ENCODE measurements at places on chromosomes 5 and 9.

DNA sequence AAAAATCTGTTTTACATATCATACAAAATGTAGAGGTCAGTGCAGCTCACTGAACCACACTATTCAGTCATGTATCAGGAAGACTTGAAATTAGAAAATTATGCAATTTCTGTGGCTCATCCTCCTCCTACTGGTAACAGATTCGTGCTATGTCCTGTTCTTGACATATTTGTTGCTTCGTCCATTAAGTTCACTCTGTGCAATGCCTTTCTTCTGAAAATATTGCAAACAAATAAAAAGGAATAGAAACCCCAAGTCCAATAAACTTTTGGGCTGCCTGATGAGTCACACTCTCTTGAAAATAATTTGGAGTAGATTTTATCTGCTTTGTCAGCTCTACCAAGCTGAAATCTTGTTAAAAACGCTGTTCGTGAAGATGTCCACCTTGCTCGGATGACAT is 391.2 kb downstream of the RAB3C start:
- no peak for DNase-seq

DNA sequence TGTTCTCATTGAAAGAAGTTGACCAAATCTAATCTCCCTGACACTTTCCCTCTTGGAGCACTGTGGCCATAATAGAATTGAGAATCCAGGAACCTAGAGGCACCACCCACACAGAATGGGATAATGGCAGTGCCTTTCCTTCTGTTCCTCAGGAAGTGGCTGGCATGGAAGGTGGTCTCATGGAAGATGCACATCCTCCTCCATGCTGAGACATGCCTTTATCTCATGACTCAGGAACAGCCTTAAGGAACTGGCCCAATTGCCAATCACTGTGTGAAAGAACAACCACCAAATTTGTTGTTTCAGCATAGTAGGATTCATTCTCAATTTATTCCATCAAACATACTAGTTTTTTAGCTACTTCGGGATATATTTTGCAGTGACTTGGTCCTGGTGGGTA is 137.5 kb upstream of the RASGRF2 start:
- no peak for DNase-seq

DNA sequence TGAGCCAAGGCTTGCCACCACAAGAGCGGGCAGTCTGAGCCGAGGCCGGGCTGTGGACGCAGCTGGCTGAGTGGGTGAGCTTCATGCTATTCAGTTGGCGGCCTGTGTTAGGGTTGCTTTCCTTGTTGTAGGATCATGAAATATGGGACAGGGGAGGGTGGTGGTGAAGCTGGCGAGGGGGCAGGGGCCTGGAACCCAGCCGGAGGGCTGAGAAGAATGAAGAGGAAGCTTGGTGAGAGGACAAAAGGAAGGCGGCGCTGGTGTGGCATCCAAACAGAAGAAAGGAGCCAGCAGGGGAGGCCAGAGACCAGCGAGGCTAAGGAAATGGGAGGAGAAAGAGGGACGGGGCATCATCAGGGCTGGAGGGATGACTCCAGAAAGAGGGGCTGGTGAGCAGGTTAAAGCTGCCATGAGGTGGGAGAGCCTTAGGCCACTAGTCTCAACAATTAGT is 18.3 kb downstream of the RALGPS1 start:
- DNase-seq = no peak

DNA sequence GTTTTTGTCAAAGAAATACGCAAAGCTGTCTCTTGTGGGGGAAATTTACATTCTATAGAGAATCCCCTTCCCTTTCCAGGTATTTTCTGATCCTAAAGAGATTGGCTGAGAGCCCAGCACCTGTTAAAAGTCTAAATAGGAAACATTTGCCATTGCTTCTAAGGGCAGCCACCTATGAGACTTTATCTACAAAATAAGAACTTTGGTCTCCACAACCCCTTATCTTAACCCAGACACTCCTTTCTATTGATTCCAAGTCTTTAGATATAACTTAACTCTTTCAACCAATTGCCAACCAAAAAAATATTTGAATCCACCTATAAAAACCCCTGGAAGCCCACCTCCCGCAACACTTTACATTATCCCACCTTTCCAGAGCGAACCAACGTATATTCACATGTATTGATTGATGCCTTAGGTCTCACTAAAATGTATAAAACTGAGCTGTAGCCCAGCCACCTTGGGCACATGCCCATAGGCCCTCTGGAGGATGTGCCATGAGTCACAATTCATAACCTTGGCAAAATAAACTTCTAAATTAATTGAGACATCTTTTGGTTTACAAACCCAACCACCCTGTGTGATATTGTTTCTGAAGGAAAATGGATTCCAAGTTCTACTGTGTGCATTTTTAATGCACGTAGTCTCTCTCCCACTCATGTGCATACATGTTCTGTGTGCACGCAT is 211.4 kb downstream of the GAS1 start:
- no peak for DNase-seq

DNA sequence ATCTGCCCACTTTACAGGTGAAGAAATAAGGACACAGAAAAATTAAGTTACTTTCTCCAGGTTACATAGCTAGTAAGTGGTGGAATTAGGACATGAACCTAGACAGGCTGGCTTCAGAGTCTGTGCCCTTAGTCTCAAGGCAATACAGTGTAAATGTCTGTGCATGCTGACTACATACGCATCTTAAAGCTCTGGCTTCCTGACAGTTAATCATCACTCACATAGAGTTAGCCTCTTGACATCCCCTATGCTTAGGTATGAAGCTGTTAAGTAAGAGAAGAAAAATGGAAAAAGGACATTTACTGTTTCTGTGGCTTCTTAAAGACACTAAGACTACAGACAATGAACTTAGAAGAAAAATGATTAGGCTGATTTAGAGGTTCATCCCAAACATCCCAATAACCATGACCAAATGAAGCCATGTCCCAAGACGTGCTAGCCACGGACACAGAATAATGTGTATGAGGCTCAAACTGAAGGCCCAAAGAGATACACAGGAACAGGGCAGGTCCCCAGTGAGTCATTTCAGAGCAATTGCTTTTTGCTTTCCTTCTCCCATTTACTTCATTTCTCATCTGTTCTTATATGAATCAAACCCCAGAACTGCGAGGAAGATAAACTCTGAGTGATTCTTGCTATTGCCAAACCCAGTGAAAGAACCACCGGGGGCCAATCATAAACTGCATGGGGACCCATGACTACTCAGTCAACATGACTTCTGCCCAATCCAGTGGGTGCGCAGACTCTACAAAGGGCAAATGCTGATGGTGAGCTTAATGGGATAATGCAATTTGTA is 100.0 kb upstream of the IFNK start:
- no peak for DNase-seq

- DNase-seq = no peak
Observed at GRCh38 chr9:72618811-72619210, 97.4 kb downstream of the TMC1 start.

GRCh38 chr9:89886281-89886700 is 281.5 kb downstream of the GADD45G start:
- DNase-seq = no peak

GRCh38 chr5:163362840-163363371 is 74.5 kb upstream of the CCNG1 start:
- no peak for DNase-seq

DNA sequence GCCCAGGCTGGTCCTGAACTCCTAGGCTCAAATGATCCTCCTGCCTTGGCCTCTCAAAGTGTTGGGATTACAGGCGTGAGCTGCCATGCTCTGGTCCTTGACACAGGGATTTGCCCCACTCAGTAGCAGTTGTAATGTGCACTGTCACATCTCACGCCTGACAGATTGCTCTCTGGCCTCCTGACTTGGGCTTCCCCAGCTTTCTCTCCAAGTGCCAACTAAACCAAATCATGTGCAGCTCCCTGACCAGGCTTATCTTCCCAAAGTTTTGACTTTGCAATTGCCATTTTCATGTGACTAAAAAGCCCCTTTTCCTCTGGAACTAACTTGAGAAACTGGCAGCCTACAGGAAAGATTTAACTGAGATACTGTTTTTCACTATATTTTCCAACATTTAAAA is 10.7 kb downstream of the RPL26L1 start:
- DNase-seq = no peak

DNA sequence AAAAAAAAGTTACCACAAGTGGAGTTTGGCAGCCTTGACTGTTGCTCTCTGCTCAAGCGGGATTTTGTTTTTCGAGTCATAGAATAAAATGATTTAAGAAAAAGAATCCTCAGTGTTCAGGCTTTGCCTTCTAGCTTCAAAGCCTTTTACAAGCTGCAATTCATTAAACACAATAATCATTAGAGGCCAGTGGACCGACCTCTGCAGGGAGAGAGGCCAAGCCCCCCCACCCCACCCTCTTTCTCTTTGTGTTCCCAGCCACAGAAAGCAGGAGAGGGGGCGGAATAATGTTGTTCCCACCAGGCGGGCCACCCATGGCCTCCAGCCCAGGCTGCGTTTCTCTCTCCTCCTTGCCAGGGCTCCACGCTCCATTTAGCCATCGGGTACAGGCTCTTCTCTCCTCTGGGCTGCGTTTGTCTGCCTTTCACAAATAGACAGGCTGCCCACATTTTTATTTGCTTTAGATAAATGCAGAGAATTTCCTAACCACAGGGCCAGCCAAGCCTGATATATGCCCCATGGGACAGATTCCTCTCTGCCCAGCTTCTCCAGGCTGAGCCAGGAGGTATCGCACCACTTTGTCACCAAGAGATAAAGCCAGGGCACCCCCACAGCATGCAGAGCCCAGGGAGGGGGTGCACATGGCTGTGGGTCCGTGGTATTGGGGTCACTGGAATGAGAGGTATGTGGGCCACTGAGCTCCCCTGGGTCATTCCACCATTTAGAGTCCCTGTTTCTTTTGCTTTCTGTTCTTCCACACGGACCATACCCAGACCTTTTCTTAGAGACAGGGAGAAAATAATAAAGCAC is 318.8 kb downstream of the PIK3R1 start:
- DNase-seq = no peak

- no peak for DNase-seq
Observed at GRCh38 chr5:56142614-56143372, 90.3 kb downstream of the ANKRD55 start.

DNA sequence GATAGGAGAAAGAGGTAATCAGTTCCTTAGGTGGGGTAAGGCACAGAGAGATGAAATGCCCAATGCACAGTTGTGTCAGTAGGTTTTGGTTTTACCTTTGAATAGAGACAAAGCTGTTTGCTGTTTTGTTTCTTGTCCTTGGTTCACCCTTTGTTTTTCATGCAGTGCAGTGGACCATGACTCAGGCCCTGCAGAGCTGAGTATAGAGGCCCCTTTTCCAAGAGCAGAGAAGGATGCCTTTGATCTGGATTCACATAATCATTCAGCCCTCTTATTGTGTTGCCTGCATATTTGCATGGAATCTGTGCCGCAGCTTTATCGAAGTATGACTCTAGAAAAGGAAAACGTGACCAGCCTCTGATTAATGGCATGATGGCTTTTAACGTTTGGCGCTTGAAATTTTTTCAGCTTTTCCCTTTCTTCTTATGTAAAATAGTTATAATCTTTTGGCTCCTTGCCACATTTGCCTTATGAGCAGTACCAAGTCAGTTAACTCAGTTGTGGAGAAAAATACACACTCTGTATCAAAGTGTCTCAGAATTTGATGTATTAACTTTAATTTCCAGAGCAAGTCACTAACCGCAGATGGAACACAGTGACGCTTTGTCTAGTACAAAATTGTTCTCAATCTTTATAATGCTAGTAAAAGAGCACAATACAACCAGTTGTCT is 197.6 kb downstream of the KDM4C start:
- no peak for DNase-seq

DNA sequence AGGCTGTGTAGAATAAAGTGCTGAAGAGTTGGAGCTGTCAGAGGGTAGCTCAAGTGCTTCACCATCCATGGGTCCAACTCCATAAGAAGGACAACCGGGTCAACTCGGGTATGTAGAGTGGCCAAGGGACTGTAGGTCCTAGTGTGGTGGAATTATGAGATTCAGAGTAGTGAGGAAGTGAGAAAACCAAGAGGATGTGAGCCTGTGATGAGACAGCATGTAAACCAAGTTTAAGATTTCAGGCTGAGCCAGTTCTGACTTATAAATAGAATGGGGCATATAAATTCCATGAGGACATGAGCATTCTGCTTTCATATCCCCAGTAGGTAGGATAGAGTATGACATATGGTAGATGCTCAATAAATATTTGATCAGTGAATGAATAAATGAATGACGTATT is 96.3 kb downstream of the CFAP95 start:
- DNase-seq = no peak

- no peak for DNase-seq
Observed at GRCh38 chr5:62256161-62257019, 49.6 kb upstream of the KIF2A start.

DNA sequence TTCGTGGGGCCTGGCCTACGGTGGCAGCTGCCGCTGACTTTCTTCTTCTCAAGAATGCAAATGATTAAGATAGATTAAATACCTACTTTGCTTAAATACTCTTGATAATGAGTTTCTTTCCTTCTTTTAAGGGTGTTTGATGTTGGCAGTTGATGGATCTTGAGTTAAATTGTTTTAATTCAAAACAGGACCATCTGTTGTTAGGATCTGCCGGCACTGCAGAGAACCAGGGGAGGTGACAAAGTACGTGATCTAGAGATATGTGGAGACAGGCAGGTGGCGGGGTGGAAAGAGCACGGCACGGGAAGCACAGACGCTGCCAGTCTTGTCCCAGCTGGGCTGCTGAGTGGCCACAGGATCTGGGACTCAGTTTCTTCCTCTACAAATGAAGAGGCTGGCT is 37.9 kb downstream of the MED27 start:
- no peak for DNase-seq

- DNase-seq = no peak
Observed at GRCh38 chr5:11770310-11770709, 133.9 kb downstream of the CTNND2 start.

- no peak for DNase-seq
Observed at GRCh38 chr9:98831696-98832095, 24.2 kb downstream of the GALNT12 start.

DNA sequence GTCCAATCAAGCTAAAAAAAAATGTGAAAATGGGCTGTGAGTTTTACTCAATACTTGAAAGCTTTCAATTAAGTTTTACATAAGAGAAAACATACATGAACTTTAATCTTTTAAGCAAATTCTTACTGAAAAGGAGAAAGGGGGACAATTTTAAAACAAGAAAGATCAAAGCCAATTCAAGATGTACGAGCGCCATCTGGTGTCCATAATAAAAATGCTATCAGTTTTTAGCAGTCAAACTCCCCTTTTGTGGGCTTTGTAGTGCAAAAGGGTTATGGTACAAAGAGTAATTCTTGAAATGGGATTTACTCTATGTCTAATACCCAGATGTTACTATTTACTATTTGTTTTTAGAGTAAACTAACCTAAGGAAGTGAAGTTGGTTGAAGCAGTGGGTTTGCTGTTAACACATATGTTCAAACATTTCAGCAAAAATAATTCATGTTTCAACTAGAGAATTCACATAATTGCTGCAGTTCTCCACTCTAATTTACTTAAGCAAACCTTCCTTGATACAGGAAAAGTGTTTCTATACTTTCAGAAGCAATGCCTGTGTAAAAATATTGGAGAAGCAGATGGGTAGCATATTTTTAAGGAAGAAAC is 228.2 kb upstream of the TYRP1 start:
- DNase-seq = no peak

DNA sequence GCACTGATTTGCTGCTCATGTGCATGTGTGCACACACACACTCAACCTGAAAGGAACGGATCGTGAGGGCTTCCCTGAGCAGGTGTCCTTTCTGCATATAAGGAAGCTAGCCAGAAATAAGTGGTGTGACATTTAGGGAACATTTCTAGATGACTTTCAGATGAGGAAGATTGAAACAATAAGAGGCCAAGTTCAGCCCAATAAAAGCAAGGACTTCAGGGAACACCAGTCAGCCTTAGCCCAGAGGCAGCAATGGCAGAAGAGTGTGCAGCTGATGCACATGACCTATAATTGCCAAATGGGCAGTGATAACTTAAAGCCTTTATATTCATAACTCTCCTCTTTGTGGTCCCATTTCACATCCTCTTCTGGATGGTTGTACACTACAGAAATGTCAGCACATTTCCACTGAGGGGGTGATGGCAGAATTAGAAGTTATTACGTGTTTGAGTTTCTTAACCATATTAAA is 255.5 kb downstream of the TRIM32 start:
- DNase-seq = no peak

Measured in activated CD8-positive, alpha-beta memory T cell treated with anti-CD3 and anti-CD28 coated beads for 4 hours (primary cell).